Spleen (tissue), 13 donors: ENCODE measurements at places on chromosomes 7 and 10. TPM values are rescaled to one million over a fixed set of nuclear protein-coding genes. Genes with fewer than 3 reads are reported as not detected.

- DNase-seq, result no peak
These were observed 26.5 kb downstream of the VPS50 start for GRCh38 chr7:93258661-93259060.

- no peak for DNase-seq
These were observed 18.2 kb upstream of the ZNF467 start for GRCh38 chr7:149791411-149792219.

- DNase-seq, result peak; percentile 98
These were observed at the start of gene MAD1L1 for GRCh38 chr7:2232766-2233520. Gene MAD1L1 (minus strand): TSS chr7:2232945. CDS start chr7:2230133, 2,812 bp downstream.

GRCh38 chr10:57288754-57289153 lies 927.7 kb upstream of the ZWINT start:
- DNase-seq, result no peak

DNA sequence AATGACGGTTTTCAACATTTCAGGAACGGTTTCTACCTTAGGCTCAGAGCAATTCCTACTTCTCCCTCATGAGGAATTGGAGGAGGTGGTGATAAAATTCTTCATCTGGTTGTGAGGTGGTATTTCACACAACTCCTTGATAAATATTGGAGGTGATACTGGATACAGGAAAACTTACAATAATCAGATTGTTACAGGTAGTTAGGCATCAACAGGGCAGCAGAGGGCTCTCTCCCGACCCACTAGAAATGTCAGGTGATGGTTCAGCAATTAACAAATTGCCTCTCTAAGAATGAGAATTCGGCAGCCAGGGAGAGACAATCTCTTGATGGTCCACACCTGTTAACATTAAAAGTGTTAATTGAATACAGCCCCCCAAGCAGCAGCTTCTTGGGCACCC lies 22.6 kb downstream of the ZNF786 start:
- DNase-seq, result no peak

DNA sequence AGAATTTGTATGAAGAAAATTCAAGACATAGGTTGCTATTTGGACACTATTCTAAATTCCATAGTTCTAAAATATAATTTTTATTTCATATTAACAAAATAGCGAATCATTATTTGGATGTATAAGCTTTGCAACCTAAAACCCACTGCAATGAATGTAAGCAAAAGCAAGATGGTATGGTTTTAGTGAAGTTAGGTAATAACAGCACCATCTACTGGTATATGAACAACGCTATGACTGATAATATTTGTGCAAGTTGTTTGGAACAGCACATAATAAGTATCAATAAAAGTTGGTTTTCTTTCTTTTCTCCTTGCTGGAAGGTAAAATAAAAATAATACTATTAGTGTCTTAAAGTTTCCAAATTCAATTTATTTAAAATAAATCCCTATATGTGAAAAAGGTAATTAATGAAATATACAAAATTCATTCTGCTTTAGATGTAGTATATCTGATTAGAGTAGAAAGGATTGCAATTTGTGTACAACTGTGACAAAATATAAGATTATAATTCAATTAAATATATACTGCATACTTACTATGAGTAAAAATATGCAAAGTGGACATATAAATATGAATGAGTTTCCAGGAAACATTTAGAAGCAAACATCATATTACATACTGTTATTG lies 79.0 kb upstream of the LSM8 start:
- DNase-seq, result no peak

DNA sequence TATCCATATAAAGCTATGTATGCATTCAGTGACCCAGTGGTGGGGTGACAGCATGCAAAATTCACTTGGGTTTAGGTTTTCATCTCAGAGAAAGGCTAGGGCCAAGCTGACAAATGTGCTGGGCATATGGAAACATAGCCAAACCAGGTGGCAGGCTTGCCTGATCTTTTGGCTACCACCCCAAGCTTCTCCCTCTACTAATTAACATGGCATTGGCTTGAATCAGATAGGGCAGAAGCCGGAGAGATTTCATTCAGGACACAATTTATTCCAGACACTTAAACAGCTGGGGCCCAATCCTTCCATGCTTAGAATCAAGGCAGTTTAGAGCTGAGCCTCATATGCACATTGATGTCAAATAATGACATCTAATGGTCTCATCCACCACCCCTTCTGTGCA lies 95.5 kb upstream of the AGK start:
- DNase-seq, result no peak

DNA sequence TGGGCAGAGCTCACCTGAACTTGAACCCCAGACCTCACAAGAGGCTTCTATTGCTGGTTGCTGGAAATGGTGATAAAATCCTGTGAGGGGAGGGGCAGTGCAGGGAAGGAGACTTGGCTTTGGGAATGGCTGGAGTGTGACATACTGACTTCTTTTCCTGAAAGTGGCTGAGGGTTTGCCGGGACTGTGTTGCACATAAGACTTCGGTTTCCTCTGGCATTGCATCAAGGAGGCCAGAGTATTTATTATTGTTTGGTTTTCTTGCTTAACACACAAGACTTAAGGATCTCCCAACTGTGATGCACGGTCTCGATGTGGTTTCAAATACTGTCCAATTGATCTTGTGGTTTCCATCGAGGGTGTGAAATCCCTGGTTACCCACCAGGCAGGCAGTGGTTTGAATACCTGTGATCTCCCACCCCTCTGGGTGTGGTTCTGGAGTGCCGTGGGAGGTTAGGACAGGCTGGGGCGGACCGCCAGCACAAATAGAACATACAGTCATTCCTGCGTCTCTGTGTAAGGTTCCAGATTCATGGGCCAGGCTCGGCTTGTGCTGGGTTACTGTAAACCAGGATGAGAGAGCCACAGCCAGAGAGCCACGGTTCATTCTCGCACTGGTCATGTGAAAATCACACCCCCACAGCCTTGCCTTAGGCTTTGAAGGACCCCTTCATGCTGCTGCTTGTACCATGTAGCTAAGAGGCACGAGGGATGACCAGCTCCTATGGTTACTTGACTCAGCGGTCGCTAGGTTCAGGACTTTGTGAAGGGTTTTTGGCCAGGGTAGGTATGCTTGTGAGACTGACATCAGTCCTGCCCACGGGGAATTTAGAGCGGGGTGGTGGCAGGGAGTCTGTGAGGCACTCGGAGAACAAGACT lies 39.2 kb downstream of the WBP1L start:
- no peak for DNase-seq

DNA sequence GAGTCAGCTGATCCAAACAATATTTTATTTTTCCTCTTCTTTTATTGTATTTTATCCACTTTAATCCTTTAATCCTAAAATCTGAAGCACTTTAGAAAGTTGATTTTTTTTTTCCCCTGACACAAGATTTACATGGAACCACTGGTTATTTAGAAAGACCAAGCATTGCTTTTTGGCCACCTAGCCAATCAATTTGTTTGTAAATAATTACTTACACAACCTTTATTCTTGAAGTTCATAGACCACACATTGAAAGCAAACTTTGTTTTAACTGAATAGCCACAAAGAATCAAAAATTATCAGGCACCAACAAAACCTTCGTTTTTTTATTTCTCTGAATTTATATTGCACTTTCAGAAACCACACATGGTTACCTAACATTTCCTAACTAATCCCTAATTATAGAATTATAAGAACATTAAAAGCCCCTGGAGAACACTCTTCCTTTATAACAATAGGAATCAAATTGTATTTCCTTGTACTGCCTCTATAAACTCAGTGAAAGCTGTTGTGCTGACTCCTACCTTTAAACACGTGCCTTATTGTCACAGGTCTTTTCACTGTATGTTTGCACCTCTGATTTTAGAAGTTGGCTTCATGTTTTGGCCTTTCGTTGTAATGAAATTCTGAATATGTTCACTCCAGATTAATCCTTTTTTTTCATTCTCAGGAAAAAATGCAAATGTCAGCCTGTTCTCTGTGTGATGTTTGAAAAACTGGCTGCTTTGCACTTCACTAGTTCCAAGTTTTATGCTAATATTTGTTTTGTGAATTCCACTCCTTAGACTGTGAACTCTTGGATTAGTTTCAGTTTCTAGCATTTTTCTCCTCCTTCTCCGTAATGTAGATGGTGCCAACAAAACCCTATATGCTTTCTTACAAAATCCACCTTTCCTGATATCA lies 1511.9 kb downstream of the REEP3 start:
- DNase-seq, result no peak

DNA sequence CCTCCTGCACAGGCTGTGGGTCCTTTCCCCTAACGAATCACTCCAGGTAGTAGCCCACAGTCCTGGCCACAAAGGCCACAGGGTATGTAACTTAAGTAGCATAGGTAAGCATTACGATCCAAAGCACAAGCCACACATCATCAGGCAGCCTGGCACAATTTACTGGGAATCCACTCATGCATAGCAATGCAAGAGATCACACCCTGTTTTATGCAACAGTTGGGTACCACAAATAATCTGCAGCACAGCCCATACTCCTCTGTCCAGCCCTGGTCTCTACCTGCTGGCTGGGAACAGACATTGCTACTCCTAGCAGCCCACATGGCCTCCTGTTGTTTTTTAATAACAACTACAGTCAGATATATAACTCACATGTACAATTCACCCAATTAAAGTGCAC lies 34.3 kb downstream of the SRPK2 start:
- DNase-seq, result no peak

DNA sequence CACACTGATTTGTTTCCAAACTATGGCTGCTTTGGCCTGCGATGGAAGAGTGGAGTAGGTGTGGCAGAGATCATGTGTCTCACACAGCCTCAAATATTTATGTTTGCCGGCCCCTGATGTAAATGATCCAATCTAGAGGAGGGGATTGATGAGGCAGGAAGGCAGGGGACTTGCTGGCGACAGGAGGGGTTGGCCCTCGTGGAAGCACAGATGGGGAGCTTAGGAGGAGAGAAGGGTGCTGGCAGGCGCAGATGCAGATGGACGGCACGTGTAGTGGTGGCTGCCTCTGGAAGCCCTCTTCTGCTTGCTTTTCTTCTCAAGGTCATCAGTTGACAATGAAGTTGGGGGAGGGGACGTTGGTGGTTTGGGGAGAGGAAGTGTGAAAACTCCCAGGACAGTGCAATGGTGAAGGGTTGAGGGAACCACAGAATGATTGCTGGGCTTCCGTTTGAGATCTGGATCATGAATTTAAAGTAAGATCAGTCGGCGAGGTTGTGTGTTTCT lies 15.4 kb downstream of the COL13A1 start:
- DNase-seq, result no peak

DNA sequence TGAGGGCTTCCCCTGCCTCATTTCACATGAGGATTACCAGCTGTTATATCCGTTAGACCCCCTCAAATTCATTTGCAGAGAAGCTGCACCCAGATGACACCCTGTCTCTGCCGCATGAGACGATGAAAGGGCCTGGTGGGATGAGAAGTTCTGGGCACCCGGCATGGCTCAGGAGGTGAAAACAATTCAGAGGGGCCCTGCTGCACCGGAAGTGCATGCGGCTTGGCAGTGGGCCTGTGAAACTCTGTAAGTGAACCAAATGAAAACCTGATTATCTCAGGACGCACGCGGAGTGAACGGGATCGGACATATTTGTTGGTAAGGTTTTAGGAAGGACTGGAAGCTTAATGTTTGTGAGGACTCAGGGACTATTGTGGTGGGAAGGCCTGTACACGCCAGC lies 511.2 kb downstream of the TCERG1L start:
- no peak for DNase-seq

DNA sequence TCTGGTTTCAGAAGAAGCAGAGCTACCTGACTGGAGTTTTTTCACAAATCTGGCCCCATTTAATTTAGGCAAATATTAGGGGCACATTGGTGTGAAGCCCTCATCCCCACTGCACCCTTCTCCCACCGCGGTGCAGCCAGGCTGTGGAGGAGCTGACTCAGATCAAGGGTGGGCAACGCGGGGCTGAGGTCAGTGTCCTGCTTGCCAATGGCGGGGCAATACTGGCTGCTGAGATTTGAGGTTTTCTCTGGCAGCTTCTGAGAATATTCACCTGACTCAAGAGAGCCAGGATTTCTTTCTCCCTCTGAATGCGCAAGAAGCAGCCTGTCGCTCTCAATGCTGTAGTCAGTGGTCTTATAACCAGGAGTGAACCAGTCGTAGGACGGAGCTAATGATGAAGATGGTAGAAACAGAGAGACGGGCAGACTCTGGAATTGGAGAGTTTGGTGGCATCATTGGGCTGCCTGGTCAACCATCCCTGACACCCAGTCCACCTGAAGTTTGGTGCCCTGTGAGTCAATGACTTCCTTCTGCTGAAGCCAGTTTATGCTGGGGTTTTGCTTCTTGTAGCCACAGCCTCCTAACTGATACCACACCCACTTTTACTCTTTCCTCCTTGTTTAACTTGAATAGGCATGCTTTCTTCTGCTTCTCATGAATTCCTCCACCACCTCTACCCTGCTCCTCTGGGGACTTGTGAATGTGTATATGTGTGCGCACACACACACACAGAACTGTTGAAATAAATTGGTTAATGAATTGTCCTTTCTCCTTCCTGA lies 123.7 kb upstream of the CTBP2 start:
- no peak for DNase-seq

DNA sequence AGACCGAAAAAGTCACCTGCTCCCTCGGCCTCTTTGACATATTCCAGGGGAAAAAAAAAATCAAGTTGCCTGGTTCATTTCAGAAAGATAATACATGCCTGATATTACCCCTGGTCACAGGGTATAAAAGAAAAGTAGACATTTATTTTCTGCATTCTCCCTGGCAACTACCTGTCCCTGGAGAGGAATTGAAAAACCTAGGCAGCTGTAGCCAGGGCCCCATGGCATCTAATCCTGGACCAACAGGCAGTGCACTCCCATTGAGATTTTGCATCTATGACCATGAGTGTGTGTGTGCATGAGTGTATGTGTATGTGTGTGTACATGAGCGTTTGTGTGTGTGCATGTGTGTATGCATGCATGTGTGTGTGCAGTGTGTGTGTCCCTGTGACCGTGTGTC lies 338.2 kb upstream of the PFKP start:
- DNase-seq, result no peak

- DNase-seq, result no peak
These were observed 67.7 kb downstream of the HERC4 start for GRCh38 chr10:68007356-68007755.

DNA sequence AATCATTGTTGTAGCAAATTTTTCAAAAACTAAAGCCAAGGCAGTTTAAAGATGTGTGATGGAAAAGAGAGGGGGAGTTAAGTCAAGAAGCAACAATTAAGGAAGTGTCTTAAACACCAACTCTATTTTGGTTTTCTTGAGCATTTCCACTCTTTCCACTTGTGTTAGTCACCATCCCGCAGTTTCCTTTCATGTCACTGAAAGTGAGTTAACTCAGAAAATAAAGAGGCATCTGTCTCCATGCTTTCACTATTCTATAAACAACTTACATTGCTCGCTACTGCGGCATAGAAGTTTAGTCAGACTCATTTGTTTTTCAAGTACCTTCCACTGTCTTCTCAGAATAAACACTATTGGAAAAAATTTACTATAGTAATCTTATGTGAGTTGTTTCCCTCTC lies 284.9 kb upstream of the SEMA3D start:
- DNase-seq, result no peak

GRCh38 chr7:152354061-152354460 lies 81.7 kb downstream of the KMT2C start:
- no peak for DNase-seq

- DNase-seq, result no peak
These were observed 7.9 kb upstream of the NKX2-3 start for GRCh38 chr10:99524736-99525380.

PLAU gene
- 9.6 TPM for polyA plus RNA-seq

OR2A5 gene
- not detected for polyA plus RNA-seq

AKR1C8 gene
- polyA plus RNA-seq, result not detected

TMEM184A gene
- 0.15 TPM for polyA plus RNA-seq

ARHGEF35 gene
- 1.4 TPM for polyA plus RNA-seq

ABCB4 gene
- polyA plus RNA-seq, result 21.4 TPM

SLC16A12 gene
- 0.19 TPM for polyA plus RNA-seq

LIPM gene
- polyA plus RNA-seq, result not detected
